Stimulated activated CD4-positive, alpha-beta T cell treated with anti-CD3 and anti-CD28 coated beads, Interleukin-2, amount 100 ng/mL, for 4 hours (primary cell): ENCODE measurements at places on chromosomes 5 and 9.

GRCh38 chr5:126122942-126123341, 300.3 kb upstream of the GRAMD2B start:
- DNase-seq = no peak

DNA sequence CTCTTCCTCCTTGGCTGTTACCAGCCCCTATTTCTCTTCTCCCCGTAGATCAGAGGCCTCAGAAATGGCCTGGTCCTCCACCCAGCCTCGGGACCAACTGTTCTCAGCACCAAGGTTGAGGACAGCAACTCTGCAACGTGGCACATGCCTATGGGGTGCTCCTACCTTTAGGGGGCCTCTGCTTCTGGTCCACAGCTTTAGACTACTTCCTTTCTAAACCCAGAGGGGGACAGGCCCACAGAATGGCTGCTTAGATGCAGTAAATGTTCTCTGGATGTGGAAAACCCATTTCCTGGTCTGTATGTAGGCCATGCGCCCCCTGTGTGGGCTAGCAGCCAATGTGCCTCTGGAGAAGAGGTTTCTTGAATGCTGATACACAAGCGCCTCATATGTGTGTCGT, 68.4 kb downstream of the NRG2 start:
- no peak for DNase-seq

DNA sequence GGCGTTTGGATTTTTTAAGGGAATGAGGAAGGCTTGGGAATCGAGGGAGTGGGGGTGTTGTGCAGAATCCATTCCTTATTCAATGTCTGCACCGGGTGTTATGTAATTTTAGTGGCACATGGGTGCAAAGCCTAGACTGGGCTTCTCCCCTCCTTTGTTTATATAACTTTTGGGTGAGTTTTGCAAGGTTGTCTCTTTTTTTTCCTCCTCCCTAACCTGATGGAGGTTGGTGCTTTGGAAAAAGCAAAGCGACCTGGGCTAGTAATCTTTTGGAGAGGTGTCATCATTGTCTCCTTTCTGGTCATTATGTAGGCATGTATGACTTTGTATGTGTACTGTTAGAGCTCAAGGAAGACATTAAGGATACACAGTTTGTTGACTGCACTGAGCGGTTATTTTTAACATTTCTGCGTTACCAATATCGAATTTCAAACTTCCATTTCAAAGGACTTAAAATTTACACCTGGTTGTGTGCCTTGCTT, 3.1 kb downstream of the SMARCA2 start:
- no peak for DNase-seq

DNA sequence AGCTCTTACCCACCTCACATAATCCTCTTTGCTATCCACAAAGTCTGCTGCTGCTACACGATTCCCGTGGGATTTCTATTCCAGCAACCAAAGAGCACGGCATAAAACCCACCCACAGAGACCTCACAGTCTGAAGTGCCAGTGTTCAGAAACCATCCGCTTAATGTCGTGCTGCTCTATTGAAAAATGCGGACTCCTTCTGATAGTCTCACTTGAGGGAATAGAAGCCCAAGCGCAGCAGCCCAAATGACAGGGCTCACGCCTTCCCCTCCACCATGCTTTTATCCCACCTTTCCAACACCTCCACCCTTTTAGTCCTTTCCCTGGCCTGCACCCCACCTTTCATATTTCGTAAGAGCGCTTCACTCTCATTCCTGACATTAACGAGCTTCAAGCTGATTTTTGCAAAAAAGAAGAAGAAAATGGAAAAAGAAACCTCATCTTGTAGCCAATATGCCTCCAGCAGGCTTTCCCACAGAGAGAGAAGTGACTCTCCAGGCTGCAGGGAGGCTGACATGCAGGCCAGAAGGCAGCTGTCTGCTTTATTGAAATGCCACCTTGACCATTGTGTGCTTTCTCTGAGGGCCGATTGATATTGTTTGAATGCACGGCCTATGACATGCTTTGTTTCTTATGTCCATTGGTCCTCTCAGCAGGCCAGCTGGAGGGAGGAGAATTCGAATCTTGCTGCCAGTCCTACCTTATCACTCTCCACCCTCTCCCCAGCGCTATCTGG, 70.6 kb upstream of the PCSK1 start:
- DNase-seq = no peak

GRCh38 chr5:149407323-149408251, 28.5 kb upstream of the IL17B start:
- no peak for DNase-seq

- DNase-seq = no peak
Measured at GRCh38 chr9:84323858-84324257, 16.7 kb downstream of the SLC28A3 start.

GRCh38 chr5:37889612-37890317, 49.9 kb upstream of the GDNF start:
- no peak for DNase-seq

DNA sequence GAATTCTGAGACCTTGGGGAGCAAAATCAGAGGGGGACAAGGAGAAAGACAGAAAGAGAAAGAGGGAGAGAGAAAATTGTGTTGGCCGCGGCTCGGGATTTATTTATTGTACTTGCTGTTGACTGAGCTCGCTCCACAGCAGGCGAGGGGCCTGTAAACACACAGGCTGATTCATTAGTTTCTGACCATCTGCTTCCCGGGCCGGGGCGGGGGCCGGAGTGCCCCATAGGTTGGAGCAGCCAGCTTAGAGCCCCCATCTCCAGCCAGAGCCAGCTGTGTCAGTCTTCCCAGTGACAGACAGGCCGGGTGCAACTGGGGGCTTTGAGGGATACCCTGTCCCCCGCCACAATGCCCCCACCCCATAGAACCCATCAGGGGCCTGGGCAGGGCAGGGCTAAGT, 30.9 kb downstream of the NTNG2 start:
- DNase-seq = no peak

DNA sequence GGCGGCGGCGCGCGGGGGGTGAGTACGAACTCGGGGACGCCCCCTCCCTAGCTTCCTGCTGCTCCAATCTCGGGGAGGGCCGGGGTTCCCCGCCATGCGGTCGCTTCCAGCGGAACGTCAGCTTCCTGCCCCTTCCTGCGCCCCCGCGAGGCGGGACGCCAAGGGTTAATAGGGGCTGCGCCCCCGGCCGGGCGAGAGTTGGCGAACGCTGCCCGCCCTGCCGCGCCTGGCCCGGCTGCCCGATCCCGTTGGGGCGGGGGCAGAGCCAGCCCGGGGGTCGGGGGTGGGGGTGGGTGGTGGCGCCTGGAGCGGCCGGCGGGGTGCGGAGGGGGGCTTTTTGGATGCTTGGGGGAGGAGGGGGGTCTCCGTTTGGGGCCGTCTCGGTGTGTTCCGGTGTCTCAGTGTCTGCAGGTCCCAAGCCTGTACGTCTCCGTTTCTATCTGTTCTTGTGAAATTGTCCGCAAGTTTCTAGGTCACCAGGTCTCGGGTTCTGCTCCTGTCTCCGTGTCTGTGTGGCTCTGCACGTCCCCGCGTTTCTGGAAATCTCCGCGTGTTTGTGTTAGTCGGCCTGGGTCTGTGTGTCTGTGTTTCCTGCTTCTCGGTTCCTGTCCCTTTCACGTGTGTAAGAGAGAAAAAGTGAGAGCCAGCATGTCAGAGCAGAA, 789 bp downstream of the COL27A1 start:
- DNase-seq = peak; percentile 14

DNA sequence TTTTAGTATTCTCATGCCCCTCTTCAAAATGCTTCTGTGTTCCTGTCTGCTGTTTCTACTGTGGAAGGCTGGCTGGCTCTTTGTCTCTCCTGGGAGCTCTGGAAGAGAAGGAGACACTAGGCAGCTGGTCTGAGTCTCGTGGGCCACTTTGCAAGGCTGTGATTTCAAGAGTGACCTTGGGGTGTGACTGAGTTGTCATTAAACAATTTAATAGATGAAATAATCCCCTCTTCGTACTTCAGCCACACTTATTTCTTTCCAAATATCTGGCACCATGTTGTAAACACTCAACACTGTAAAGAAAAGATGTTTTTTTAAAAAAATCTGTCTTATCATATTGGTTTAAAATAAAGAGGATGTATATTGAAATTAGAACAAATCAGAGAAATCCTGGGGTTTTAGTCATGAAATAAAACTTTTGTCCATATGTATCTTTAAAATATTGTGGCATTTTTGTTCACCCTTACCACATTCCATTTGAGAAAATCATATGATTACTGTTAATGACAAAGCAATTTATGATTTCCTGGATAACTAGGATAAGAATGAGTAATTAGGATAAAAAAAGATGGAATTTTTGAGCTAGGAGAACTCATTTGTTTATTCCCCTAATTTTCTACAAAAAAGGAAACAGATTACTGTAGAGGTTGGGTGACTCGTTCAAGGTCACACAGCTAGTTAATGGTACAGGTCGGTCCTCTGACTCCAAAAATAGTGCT, 200.8 kb downstream of the MAT2B start:
- DNase-seq = no peak

DNA sequence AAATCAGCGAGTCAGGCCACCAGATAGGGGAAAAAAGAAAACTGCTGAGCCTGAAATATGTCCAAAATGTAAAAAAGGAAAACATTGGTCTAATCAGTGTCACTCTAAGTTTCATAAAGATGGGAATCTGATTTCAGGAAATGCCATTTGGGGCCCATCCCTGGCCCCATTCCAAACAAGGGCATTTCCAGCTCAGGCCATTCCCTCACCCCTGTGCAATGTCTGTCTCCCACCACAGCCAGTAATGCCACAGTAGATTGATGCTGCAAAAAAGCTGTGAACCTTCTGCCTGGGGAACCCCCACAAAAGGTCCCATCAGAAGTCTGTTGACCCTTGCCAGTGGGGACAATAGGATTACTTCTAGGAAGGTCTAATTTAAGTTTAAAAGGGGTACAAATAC, 199.6 kb downstream of the YTHDC2 start:
- DNase-seq = no peak

GRCh38 chr5:32325062-32325461, 12.3 kb upstream of the MTMR12 start:
- no peak for DNase-seq

- no peak for DNase-seq
Measured at GRCh38 chr9:95060234-95060633, 257.3 kb downstream of the FANCC start.

DNA sequence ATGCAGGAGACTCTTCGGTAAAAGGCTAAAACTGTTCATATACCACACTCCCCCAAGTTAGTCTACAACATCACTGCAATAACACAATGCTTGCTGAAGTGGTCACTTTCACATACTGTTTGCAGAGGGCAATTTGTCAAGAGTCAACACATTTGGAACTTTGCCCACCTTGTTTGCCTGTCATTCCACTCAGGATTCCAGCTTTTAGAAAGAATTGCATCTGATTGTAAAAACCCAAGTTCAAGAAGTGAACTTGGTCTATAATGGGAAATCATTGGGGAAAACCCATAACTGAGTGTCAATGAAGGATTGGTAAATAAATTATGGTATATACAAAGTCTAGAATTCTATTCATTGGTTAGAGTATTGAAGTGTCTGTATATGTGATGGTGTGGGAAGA, 120.5 kb downstream of the GADD45G start:
- no peak for DNase-seq

GRCh38 chr5:103582364-103582763, 19.8 kb upstream of the NUDT12 start:
- no peak for DNase-seq

- DNase-seq = no peak
Measured at GRCh38 chr5:174337276-174338184, 292.0 kb downstream of the NSG2 start.

DNA sequence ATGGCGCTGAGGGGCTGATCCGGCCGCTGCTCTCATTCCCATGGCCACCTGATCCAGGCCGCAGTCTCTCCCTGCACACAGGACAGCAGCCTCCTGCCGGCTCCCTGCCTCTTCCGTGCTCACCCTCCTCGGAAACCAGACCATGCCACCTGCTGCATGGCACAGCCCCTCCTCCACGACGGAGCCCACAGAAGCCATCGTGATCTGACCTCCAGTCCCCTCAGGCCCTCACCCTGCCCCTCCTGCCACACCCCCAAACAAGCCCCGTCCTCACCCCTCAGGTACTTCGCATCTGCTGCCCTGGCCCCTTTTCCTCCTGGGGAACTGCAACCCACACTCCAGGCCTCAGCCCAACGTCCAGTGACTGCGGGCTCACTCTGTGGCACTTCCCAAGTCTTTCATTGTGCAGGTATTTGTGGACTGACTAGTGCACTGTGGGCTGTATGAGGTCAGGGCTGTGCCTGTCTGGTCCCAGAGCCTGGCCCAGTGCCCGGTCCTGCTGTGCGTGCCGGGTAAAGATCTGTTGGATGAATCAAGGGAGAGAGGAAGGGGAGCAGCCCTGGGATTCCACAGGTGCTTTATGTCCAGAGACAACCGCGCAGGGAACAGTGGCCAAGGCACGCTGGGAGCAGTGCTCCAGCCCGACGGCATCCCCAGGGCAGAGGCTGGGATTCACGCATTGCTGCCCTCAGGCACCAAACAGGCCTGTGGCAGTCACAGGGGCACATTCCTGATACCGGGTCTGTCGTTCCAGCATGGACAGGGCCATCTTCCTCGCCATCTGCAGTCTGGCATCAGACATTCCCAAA, 86.1 kb downstream of the ADAMTS2 start:
- no peak for DNase-seq

DNA sequence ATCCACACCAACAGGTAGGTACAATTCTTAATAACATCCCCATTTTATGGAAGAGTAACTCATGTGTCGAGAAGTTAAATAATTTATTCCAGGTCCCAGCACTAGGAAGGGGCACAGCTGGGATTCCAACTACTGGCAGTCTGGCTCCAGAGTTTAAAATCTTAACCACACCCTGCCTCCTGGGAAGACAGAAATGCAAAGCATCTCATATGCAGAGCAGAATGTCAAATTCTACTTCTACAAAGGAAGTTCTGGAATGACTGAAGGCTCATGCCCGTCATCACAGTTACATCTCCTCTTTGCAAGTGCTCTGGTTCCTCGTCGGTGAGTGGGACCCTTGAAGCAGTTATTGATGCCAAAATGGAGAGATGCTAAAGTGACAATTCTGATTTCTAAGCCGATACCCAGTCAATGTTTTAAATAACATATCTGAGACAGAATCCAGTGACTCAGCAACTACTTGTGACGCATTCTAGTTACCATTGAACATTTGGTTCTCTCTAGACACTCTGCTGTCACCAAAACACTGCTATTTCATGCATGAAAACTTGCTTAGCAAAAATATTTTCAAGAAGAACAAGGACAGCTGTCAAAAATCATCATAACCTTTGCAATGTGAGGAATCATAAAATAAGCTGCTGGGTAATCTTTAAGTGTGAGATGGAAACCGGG, 412.7 kb downstream of the CTNND2 start:
- no peak for DNase-seq

GRCh38 chr9:111984086-111984802, 87.6 kb downstream of the UGCG start:
- no peak for DNase-seq

DNA sequence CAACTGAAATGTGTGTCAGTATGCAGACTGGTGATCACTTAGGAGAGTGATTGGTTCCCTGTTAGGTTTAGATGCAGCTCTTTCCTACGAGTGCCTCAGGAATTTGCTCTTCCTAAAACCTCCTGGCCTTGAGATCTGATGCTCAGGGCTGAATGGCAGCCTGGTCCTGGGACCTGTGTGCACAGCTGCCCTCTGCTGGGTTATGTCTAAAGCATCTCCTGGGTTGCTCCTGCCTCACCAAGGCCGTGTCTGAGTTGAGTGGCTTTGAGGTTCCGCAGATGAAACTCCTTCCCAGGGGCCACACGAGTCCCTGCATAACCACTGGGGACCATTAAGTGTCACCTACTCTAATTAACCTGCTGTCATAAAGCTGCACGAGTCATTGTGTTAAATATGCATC, 59.5 kb downstream of the MVB12B start:
- no peak for DNase-seq

- DNase-seq = no peak
Measured at GRCh38 chr9:115923410-115923809, 230.2 kb upstream of the PAPPA start.

GRCh38 chr5:101929628-101930027, 366.5 kb downstream of the SLCO4C1 start:
- no peak for DNase-seq

- DNase-seq = peak; percentile 88
Measured at GRCh38 chr9:26955921-26956859, at the start of gene IFT74. IFT74 (plus strand) TSS chr9:26956412; CDS start chr9:26961968, 5,556 bp downstream.
